ENCODE measurements at places on chromosomes 5 and 9.

- DNase-seq, result no peak
Observed at GRCh38 chr5:66609615-66610014, 13.4 kb downstream of the MAST4 start.

DNA sequence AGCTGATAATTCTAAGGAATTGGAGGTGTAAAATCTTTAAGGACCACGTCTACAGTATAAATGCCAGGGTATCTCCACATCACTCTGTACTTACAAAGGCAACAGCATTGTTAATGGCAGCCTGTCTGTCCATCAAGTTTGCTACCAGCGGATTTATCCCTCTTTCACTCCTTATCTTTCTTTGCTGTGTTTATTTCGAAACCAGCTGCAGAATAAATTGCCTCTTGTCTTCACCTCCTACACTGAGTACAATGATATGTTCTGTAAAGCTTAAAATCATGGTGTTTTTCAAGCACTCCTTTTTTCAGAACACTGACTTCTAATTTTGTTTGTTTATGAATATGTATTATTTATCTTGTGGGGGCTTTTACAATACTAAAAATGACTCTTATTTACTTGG is 1088.1 kb downstream of the NR2F1-AS1 start:
- DNase-seq, result no peak

DNA sequence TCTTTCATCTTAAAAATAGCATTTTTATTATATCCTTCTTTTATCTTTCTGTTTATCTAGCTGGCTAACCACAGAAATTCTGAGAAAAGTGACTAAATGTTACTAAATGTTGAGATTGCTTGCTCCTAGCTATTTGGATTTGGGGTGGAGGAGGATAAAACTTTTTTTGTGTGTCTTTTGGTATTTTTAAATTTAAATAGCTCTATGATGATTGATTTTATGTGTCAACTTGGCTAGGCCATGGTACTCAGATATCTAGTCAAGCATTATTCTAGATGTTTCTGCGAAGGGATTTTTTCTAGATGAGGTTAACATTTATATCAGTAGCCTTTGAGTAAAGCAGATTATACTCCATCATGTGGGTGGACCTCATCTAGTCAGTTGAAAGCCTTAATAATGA is 75.0 kb downstream of the GCNT1 start:
- DNase-seq, result no peak

GRCh38 chr5:71924980-71925379 is 182.3 kb upstream of the MAP1B start:
- DNase-seq, result no peak

- DNase-seq, result no peak
Observed at GRCh38 chr9:132849185-132849706, 28.8 kb downstream of the AK8 start.

- peak; percentile 29 for DNase-seq
Observed at GRCh38 chr9:125558453-125559092, 148.4 kb downstream of the MAPKAP1 start.

DNA sequence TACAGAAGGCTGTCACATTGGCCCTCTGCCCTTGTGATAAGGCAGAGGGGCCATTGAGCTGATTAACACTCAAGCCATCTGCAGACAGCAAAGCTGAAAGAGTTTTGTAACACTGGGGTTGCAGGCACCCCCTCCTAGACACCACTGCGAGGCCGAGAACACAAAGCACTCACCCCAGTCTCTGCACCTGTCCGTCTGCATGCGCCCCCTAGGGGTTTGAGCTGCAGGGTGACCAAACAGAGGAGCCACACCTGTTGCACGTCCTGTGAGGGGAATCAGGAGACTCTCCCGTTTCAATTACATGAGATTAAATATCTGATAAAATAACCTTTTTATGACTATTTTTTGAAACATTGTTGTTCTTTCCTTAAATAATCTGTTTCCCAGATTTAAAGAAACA is 1180.4 kb downstream of the CDH9 start:
- DNase-seq, result no peak

GRCh38 chr5:35860686-35861085 is 4.0 kb downstream of the IL7R start:
- DNase-seq, result no peak

- DNase-seq, result no peak
Observed at GRCh38 chr9:79026316-79026715, 545.4 kb upstream of the TLE4 start.

DNA sequence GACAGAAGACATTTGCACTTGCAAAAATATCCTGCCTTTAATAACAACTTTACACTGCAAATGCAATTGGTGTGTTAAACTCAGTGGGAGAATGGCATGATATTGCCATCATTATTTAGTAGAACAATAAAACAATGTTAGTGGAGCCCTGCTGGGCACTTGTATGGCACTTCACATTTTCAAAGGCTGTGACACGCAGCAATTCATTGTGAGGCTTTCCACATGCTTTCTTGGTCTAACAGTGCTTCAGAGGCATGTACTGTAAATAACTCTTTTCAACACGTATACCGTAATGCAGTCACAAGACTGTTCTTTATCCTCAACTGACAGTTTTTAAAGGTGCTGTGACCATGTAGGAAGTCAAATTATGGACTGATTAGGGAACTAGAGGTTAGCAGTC is 155.5 kb upstream of the EPB41L4A start:
- DNase-seq, result no peak

DNA sequence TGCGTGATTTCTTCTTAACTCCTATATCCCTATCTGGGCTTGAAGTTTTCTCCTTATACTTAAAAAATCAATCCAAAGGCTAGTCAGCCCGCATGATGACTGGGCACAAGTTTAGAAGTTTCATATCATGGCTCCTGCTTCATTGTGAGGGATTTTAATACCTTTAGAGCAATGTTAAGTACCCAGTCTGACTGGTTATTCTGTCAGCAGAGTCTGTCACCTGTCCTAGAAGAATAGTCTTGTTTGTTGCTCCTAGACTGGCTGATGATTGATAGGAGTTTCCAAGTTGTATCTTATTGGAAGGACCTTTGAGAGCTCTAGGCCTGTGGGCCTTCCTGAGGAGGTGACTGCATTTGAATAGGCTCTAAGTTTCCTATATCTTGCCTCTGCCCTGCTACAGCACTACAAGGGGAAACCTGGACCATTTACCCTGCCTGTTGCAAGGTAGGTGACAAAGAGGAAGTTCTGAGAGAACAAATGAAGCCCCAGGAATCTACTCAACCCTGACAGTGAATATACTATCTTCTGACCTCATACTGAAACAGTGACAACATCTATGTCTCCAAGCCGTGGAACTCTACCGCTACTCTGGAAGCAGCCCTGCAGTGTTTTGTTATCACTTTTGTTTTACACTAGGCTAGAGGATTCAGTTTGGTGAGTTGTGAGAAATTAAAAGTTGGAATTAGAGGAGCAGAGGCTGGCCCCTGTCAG is 66.5 kb downstream of the F2RL2 start:
- DNase-seq, result no peak

GRCh38 chr5:101206534-101206933 is 303.5 kb upstream of the ST8SIA4 start:
- DNase-seq, result no peak

GRCh38 chr9:91186632-91187108 is 175.0 kb downstream of the AUH start:
- no peak for DNase-seq

GRCh38 chr9:138097501-138097991 is 220.0 kb downstream of the CACNA1B start:
- DNase-seq, result no peak

DNA sequence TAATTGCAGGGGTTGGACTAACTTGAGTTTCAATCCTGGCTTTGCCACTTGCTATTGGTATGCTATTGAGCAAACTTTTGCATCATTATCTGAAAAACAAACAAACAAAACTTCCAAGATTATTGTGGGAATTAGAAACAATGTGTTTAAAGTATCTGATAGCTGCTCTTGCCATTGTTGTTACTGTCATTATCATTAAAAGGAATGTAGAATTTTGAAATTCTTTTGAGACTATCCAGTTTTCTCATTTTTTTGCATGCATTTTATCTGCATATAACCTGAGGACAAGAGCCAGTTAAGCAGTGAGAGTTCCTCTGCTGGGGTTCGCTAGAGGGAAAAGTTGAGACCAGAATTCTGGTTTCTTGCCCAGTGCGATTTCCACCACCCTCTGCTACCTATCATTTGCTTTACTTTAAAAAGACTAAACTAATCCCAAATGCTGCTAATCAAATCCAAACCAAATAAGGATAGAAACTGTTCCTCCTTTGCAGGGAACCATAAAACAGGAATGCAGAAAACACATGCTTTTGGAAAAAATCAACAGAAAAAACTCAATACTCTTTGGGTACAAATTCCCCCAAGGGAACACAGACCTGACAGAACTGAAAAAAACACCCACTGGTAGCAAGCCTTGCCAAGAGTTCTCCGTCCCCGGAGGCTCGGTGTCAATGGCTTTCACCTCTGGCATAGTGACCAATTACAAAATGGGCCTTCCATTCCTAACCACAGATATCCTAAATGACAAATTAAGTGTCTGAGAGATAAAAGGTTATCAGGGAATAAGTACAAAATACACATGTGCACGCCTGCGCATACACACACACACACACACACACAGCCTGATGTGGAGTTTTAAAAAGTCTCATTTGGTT is 373.7 kb downstream of the ARL15 start:
- DNase-seq, result no peak

- no peak for DNase-seq
Observed at GRCh38 chr5:132473019-132473531, 17.5 kb downstream of the IRF1 start.

DNA sequence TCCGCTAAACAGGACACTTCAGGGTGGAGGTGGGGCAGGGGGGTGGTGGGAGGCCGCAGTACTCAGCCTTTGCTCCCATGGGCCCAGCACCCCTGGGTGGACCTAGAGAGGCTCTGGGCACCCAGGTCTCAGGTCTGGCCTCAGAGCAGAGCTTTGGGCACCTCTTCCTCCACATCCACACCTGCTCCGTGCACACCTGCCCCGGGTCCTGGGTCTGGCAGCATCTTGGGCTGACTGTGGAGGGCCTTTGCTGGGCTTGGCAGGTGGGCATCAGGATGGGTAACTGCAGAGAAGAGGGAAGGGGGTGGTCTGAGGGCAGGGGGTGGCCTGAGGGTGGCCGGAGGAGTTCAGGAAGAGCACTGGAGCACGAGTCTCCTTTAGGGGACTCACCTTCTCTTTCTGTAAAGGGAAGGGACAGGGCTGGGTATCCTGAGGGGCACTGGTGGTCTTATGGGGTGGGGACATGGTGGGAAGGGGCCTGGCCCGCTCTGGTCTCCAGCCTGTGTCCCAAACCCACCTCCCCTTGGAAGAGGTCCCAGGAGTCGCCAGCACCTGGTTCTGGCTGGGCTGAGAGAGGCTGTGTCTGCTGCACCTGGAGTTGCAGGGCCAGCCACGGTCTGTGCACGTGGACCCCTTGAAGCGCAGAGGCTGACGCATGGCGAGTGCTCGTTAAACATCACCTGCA is 106.7 kb upstream of the IER5L start:
- no peak for DNase-seq

DNA sequence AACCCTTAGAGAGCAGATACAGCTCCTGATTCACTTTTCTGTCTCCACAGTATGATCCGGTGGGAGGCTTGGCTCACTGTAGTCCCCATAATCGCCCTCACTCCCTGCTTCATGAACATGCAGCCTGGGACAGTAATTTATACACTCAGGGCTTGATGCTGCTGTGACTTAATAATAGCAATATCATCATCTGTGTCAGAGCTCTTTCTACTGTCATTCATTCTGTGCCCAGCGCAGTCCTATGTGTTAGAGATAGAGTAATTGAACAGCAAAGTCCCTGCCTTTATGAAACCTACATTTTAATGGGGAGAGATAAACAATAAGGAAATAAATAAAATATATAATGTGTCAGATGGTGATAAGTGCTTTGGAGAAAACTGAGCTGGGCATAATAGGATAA is 2.8 kb upstream of the HEMGN start:
- DNase-seq, result no peak

GRCh38 chr9:118652912-118653311 is 716.3 kb downstream of the BRINP1 start:
- no peak for DNase-seq

GRCh38 chr5:4018007-4018406 is 422.4 kb downstream of the IRX1 start:
- DNase-seq, result no peak

- DNase-seq, result peak; percentile 57
Observed at GRCh38 chr9:136961279-136962065, 9.4 kb downstream of the LCN12 start.

- no peak for DNase-seq
Observed at GRCh38 chr9:119334745-119335144, 34.5 kb downstream of the BRINP1 start.

DNA sequence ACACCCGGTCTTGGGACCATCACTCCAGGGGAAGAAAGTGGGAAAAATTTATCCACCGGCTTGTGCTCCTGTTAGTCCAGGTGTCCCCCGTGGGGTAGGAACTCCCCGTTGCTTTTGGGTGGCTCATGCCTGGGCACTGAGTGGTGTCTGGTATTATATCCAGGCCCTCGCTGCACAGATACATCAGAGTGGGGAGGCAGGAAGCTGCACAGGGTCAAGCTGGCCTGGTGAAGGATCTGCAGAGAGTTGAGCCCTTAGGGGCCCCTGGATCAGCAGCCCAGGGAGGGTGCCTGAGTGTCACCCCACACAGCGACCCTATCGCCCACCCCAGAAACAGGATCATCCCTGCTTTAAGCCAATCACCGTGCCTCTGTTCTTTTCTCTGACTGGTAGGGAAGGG is 24.4 kb upstream of the COL5A1 start:
- DNase-seq, result no peak

- no peak for DNase-seq
Observed at GRCh38 chr9:79149585-79149984, 422.2 kb upstream of the TLE4 start.

DNA sequence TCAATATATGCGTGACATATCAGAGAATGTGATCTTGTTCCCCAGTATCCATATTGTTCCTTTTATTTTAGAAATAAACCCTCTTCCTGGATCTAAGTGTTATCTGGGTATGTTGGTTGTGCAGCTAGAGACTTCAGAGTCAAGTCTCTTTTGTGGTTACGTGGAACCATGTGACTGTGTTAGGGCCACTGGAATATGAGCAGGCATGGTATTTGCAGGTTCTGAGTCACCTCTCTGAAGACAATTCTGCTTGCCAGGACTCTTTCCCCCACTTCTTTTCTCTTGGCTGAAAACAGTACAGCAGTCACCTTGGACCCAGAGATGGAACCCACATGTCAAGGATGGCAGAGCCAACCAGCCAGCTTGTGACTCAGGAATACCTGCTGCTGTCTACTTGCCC is 59.7 kb downstream of the ATP10B start:
- no peak for DNase-seq

- DNase-seq, result no peak
Observed at GRCh38 chr9:125049212-125050049, 93.9 kb downstream of the SCAI start.

GRCh38 chr9:93172666-93173364 is 11.1 kb upstream of the WNK2 start:
- no peak for DNase-seq

DNA sequence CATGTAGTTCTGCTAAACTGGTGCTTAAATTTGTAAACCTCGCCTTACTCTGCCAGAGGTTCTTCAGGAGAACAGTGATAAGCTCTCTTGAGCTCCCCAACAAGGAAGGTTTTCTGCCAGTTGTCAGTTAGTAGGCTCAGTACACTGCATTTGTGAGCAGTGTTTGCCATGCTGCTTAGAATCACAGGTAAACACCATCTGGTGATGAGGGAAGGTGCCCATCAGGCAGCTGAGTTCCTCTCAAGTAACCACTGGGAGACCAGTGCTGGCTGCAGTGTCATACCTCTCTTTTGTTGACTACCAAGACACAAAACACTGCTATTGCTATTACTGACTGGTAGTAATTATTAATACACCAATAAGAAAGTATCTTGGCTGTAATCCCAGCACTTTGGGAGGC is 186.2 kb upstream of the OTULINL start:
- DNase-seq, result no peak
